ENCODE measurements at places on chromosomes 6 and 20. TPM values are rescaled to one million over a fixed set of nuclear protein-coding genes. Genes with fewer than 3 reads are reported as not detected.
A peak's percentile ranks its signal among the peaks of the same experiment; 100 is the strongest.

The MAS1 gene
- total RNA-seq: not detected

The SLC22A1 gene
- 0.38 TPM for total RNA-seq

GRCh38 chr20:11380283-11380682, 537.4 kb upstream of the BTBD3 start:
- DNase-seq: no peak
- H3K4me1 ChIP-seq: peaks cover 51% of the 10 kb centered on the region
- H3K27ac ChIP-seq: no peak overlapping the region
- H3K4me3 ChIP-seq: no peak overlapping the region
- no peaks in the 10 kb centered on the region for H3K27me3 ChIP-seq

DNA sequence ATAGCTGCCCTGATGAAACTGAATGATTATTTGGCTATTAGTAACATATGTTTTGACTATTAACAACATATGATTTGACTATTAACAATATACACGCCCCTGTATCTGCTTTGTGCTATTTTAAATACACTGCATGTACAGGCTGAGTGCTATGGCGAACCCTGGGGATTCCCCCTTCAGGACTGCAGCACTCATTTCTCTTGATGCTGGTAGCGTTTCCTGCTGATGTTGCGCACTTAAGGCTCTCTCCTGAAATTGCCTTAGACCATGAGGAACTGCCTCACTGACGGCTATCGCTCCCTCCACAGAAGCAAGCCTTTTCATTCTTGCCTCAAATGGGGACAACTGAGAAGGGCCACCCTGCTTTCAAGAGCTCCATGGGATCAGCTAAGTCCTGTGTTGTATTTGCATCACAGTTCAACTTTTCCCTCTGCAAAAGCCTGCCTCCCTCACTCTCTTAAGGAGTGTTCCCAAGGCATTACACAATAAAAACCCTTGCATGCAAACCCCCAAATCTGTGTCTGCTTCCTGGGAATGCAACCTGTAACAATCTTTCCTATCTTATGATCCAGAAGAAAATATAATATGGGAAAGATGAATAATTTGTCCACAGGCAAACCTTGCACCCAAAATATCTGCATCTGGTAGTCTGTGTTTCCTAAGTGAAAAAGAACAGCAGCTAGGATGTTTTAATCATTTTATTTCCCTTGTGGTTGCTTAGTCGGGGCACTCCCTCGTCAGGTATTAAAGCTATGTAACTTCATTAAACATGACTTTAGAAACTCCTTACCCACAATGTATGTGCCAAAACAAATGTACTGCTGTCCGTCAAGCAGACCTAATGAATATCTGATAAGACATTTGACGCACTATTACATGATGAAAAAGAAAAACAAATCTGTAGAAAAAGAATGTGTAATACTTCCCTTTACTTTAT, 456.4 kb downstream of the COL12A1 start:
- no peaks in the 10 kb centered on the region for H3K4me1 ChIP-seq
- H3K27me3 ChIP-seq: no peaks in the 10 kb centered on the region
- DNase-seq: no peak
- no peak overlapping the region for H3K4me3 ChIP-seq

GRCh38 chr6:168540713-168541291, 99.8 kb downstream of the SMOC2 start:
- peak overlapping the region; percentile 41 for H3K27ac ChIP-seq
- H3K27me3 ChIP-seq: no peaks in the 10 kb centered on the region
- H3K36me3 ChIP-seq: no peaks in the 10 kb centered on the region
